ENCODE measurements at places on chromosomes 2 and 18. TPM values are rescaled to one million over a fixed set of nuclear protein-coding genes. Genes with fewer than 3 reads are reported as not detected.
A peak's percentile ranks its signal among the peaks of the same experiment; 100 is the strongest.

The MYCN gene
- total RNA-seq: 0.12 TPM

DNA sequence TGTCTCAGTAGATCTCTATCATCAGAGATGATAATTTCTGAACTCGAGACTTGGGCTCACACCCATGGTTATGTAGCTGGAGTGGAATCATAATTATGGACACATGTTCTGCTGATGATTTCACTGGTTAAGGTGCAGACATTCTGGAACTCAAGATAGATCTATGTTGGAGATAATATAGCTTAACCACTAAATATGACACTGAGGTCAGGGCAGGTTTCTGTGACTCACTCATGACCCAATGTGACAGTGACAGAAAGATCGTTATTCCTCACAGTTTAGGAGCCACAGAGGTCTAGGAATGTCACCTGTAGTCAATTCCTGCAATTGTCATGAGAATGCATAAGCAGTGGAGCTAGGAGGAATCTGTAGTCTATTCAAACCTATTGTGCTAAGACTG, 828.6 kb downstream of the TRIB2 start:
- DNase-seq: no peak
- no peak overlapping the region for H3K27ac ChIP-seq
- no peaks in the 10 kb centered on the region for H3K27me3 ChIP-seq
- no peaks in the 10 kb centered on the region for H3K4me1 ChIP-seq

DNA sequence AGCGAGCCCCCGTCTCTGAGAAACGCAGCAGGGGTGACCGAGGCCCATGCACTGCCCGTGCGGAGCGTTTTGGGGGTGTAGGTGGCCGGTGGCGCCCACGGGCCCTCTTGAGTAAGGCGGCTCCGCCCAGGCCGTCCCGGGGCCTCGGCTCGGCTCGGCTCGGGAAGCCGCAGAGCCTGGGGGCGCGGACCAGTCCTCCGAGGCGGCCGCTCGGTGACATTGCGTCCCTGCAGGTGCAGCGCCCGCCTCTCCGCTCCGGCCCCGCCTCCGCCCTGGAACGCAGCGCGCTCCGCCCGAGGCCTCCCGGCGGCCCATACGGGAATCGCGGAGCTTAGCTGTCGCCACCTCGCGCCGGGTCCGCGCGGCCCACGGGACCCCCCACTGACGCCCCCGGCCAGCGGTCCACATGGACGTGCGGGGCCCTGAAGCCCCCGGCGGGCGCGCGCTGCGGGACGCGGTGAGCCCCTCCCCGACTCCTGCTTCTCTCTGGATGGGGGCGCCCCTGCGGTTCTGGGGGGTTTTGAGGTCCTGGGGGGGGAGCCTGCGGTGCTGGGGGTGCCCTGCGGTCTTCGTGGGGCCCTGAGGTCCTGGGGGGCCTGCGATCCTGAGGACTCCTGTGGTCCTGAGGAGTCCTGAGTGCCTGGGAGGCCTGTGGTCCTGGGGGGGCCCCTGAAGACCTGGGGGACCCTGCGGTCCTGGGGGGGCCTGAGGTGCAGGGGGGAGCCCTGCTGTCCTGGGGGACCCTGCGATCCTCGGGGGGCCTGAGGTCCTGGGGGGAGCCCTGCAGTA, at the start of gene HSBP1L1:
HSBP1L1 (plus strand) TSS at position 314 of the 789 bp plus-strand sequence; CDS start at position 407, 93 bp downstream.
- no peaks in the 10 kb centered on the region for H3K27me3 ChIP-seq
- H3K4me1 ChIP-seq: peaks cover 54% of the 10 kb centered on the region
- DNase-seq: peak; percentile 71
- peaks cover under 1% of the 10 kb centered on the region for H3K36me3 ChIP-seq

- H3K27ac ChIP-seq: no peak overlapping the region
- DNase-seq: no peak
- H3K36me3 ChIP-seq: peaks cover 2% of the 10 kb centered on the region
- peak overlapping the region; percentile 6 for H3K4me3 ChIP-seq
- no peaks in the 10 kb centered on the region for H3K27me3 ChIP-seq
- H3K4me1 ChIP-seq: peaks cover 73% of the 10 kb centered on the region
Observed at GRCh38 chr2:47891369-47892337, 14.6 kb downstream of the FBXO11 start.

GRCh38 chr2:216447293-216447692, 35.0 kb downstream of the SMARCAL1 start:
- no peaks in the 10 kb centered on the region for H3K27me3 ChIP-seq
- no peaks in the 10 kb centered on the region for H3K4me1 ChIP-seq
- H3K27ac ChIP-seq: no peak overlapping the region

The DNAJC5G gene
- not detected for total RNA-seq

GRCh38 chr18:49833814-49834213, 20.5 kb upstream of the ACAA2 start:
- no peaks in the 10 kb centered on the region for H3K36me3 ChIP-seq
- no peak for DNase-seq
- no peaks in the 10 kb centered on the region for H3K4me1 ChIP-seq
- H3K4me3 ChIP-seq: no peak overlapping the region

- no peak overlapping the region for H3K27ac ChIP-seq
- DNase-seq: no peak
- H3K27me3 ChIP-seq: peaks cover 14% of the 10 kb centered on the region
Observed at GRCh38 chr2:68357605-68358337, 7.3 kb upstream of the PLEK start.

The GLI2 gene
- total RNA-seq: not detected

The OTOS gene
- total RNA-seq: not detected

DNA sequence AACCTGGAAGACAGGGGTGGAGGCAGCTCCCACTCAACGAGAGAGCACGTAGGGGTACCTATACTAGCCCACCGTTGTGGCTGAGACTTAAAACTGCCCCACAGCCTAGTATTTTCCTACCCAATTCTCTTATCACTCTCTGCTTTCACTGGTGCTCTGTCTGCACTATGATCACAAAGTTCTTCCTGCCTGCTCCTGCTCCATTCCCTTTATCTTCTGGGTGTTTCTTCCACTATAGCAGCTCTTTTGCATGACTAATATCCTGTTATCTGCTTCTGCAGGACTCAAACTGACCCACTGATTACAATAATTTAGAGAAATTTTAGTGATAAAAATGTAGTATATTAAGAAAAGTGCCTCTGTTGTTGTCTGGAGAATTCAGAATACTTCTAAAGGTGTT, 184.8 kb downstream of the LRP1B start:
- no peaks in the 10 kb centered on the region for H3K27me3 ChIP-seq
- peaks cover 2% of the 10 kb centered on the region for H3K36me3 ChIP-seq
- no peak for DNase-seq
- H3K4me1 ChIP-seq: no peaks in the 10 kb centered on the region
- H3K27ac ChIP-seq: no peak overlapping the region

The SESTD1 gene
- total RNA-seq: 10.7 TPM

GRCh38 chr18:9824474-9824832, 61.3 kb upstream of the TXNDC2 start:
- peaks cover 5% of the 10 kb centered on the region for H3K4me1 ChIP-seq
- DNase-seq: no peak
- no peaks in the 10 kb centered on the region for H3K36me3 ChIP-seq
- no peak overlapping the region for H3K27ac ChIP-seq
- H3K4me3 ChIP-seq: no peak overlapping the region

The ABHD1 gene
- total RNA-seq: 0.34 TPM

DNA sequence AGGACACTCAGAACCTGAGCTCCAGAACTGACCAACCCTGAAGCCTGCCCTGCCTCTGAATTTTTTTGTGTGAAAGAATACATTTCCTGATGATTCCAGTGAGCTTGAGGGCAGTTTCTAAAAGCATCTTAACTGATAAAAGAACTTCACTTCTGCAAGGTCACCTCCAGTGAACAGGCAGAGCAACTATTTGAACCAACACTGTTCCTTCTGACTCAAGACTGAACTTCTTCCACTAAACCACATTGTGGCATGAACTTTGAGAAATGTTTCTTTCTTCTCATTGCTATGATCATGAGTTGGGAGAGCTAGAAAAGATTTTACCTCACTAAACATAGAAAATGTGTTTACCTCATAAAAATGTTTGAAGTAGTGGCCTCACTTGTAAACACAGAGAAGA, 83.8 kb upstream of the SERTAD2 start:
- H3K27me3 ChIP-seq: no peaks in the 10 kb centered on the region
- DNase-seq: no peak
- H3K4me1 ChIP-seq: peaks cover 38% of the 10 kb centered on the region
- peak overlapping the region; percentile 92 for H3K27ac ChIP-seq
- H3K36me3 ChIP-seq: no peaks in the 10 kb centered on the region
- peak overlapping the region; percentile 75 for H3K4me3 ChIP-seq

The UXS1 gene
- 39.9 TPM for total RNA-seq

The DSC1 gene
- total RNA-seq: not detected

GRCh38 chr18:79547413-79548076, 132.1 kb upstream of the CTDP1 start:
- H3K4me1 ChIP-seq: no peaks in the 10 kb centered on the region
- H3K36me3 ChIP-seq: peaks cover under 1% of the 10 kb centered on the region
- H3K27ac ChIP-seq: no peak overlapping the region
- no peak overlapping the region for H3K4me3 ChIP-seq

DNA sequence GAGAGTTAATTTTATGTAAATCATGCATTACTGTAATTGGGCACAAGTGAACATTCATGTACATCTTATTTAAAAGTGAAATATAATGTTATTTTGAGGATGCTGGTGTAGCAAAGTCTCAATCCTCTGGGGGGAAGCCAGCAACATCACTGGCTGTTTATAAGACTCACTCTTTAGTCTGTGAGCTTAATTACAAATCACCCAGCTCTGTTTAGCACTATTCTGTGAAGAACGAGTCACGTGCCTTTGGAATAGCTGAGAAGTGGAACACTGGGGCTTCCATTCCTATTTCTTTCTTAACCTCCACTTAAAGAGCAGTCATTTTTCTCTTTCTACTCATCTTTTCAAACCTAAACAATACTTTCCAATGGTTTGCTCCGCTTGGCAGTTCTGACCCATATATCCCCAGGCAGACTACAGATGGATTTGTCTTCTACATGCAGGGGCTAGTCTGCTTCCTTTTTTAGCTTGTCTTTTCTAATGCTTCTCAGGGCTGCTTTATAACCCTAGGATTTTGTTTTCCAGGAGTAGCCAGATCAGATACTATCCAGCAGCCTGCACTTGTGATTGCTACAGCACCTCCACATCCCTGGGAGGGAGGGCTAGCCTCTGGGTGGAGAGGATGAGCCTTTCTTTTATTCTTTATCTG, 95.3 kb upstream of the CAVIN2 start:
- H3K27ac ChIP-seq: no peak overlapping the region
- no peaks in the 10 kb centered on the region for H3K4me1 ChIP-seq
- H3K4me3 ChIP-seq: no peak overlapping the region
- H3K27me3 ChIP-seq: peaks cover 8% of the 10 kb centered on the region
- DNase-seq: no peak

DNA sequence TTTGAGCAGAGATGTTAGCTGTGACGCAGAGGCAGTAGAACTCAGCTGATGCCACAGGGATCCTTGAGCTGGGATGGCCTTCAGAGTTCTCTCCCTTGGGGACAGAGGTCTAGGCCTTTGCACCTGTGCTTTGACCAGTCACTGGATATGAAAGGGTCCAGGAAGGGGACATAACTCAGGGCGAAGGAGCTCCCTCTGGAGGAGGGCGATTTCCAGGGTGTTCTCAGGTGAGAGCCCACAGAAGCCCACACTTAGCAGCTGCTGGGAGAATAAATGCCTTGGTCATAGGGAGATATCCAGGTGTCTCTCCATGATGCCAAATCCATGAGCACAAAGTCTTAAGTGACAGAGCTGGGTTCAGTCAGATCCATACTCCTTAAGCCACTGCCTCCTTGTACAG, 369.2 kb downstream of the NYAP2 start:
- H3K27ac ChIP-seq: no peak overlapping the region
- H3K36me3 ChIP-seq: no peaks in the 10 kb centered on the region
- H3K4me3 ChIP-seq: no peak overlapping the region
- no peak for DNase-seq

DNA sequence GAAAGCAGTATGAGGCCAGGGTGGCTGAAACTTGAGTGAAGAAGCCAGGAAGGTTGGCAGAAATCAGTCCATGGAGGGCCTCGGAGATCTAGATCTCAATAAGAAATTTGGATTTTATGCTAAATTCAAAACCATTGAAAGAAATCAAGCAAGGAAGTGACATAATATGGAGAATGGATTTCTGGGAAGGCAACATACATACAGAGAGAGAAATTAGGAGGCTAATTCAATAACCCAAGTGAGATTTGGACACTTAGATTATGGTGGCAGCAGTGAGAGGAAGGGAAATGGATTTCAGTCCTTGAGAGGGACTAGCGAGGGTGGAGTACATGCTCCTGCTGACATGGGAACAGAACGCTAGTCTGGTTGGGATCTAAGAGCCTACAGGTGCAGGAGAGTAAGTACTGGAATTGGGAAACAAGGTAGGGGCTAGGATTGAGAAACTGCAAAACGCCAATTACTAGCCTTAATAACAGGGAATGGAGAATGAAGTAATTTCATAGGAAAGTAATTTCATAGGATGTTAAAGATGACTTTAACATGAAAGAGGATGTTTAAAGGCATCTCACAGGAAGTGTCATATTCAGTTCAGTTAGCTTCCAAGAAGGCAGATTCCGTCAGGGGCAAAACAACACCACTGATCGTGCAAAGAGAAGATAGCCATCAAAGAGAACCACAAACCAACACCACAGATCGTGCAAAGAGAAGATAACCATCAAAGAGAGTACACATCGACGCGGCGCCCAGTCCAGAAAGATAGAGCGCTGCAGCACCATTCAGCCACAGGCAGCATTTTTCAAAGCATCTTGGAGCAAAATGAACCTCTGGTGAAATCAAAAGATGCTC, 27.2 kb downstream of the CDKL4 start:
- H3K36me3 ChIP-seq: no peaks in the 10 kb centered on the region
- peak overlapping the region; percentile 51 for H3K4me3 ChIP-seq
- peak; percentile 85 for DNase-seq
- peak overlapping the region; percentile 55 for H3K27ac ChIP-seq

- H3K4me1 ChIP-seq: no peaks in the 10 kb centered on the region
- H3K4me3 ChIP-seq: no peak overlapping the region
- peak overlapping the region; percentile 59 for H3K27ac ChIP-seq
- peaks cover 2% of the 10 kb centered on the region for H3K36me3 ChIP-seq
Observed at GRCh38 chr2:223786943-223787342, 50.4 kb downstream of the AP1S3 start.

All from activated T-cell treated with anti-CD3 and anti-CD28 coated beads, Interleukin-2, amount 50 U/mL, for 72 hours (primary cell).